Anterior cingulate cortex (tissue), 58 donors: ENCODE measurements at places on chromosomes 4 and X.
A peak's percentile ranks its signal among the peaks of the same experiment; 100 is the strongest.

GRCh38 chrX:48897157-48897624 is 377 bp downstream of the TIMM17B start:
- DNase-seq: peak; percentile 35

DNA sequence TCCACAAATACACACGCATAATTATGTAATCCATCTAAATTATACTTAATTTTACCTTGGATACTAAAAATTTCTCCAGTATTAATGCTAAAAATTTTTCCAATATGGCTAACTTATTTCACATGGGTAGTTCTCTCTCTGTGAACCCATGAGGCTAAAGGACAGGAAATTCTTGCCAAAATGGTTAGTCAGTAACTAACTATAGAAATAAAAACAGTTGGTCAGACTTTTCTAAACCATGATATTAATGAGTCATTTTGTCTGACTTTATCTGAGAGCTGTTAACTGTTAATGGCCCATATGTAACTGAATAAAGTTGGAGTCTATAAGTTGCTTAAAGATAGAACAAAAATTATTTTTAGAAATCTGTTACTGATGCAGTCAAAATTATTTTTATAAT is 549.4 kb downstream of the TLL1 start:
- DNase-seq: no peak

DNA sequence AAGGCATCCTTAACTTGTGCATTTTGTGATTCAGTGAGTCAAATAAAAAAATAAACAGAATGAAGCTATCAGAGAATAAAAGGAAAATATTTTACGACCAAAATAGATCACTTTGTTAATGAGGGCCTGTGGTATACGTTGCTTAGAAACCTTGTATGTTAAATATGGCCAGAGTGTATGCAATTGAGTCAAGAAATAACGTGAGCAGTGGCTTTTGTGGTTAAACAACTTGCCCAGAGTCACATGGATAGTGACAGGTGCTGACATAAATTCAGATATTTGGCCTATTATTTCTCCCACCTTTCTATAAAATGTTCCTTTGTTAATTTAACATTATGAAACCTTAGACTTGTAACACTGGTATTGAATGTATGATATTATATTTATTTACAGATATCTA is 393.4 kb downstream of the PABPC4L start:
- no peak for DNase-seq

DNA sequence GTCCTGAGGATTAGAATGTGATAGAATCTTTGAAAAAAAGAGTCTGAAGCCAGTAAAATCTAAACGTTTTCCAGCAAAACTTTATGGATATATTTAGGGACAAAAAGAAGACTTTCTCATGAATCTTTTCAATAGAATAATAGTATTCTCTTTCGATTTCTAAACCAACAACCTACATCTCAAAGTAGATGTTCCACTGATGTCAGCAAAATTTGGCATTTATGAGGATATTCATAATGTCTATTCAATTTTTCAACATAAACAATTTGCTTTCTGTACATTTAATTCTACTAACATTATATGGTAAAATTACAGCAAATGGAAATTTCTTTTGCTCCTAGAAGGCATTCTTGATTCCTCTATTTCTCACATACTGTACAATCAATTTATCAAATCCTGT is 886.5 kb downstream of the CENPC start:
- no peak for DNase-seq

- no peak for DNase-seq
Measured at GRCh38 chr4:186762865-186763264, 39.2 kb upstream of the FAT1 start.

GRCh38 chr4:67879486-67879885 is 4.3 kb downstream of the TMPRSS11D start:
- no peak for DNase-seq

- no peak for DNase-seq
Measured at GRCh38 chr4:107210450-107211239, 174.5 kb upstream of the DKK2 start.

- no peak for DNase-seq
Measured at GRCh38 chrX:47570794-47571193, 9.8 kb downstream of the ARAF start.

DNA sequence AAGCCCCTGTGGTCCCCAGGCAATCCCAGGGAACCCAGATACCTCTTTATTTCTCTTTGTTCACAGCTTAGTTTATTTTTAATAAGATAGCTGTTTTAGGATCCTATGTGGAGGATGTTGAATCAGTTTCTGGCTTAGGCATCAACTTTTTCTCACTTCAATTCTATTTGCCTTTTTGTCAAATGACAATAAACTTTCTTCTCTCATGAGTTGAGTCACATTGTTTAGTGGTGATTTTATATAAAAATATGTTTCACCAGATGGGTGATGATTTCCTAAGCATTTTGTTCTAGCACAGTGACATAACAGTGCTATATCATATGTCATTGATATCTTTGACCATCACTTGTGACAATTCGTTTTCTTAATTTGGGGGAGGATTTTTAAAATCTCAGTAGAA is 198.1 kb upstream of the PUDP start:
- no peak for DNase-seq

DNA sequence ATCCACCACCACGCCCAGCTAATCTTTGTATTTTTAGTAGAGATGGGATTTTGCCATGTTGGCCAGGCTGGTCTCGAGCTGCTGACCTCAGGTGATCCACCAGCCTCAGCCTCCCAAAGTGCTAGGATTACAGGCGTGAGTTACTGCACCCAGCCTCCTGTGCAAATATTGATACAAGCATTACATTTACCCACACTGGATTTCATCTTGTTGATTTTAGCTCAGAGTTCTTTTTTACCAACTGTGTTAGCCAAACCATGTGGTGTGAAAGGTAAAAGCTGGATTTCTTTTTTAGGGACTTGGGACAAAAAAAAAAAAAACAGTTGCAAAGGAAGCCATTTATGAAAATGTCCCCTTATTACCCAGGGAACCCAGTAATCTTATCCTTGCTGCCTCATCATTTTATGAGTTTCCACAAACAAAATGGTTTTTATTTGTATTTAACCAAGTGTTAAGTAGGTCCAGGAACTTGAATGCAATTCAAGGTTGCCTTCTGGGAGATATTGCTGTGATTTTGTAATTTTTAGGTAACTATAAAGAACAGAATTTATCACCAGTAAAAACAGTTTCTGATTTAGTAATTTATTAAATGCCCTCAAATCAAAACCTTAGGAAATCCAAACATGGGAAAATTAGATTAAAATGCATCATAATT is 202.5 kb downstream of the PALLD start:
- no peak for DNase-seq

GRCh38 chr4:122045533-122045932 is 93.7 kb upstream of the TRPC3 start:
- DNase-seq: no peak

- DNase-seq: no peak
Measured at GRCh38 chr4:106986486-106986885, 49.6 kb downstream of the DKK2 start.

DNA sequence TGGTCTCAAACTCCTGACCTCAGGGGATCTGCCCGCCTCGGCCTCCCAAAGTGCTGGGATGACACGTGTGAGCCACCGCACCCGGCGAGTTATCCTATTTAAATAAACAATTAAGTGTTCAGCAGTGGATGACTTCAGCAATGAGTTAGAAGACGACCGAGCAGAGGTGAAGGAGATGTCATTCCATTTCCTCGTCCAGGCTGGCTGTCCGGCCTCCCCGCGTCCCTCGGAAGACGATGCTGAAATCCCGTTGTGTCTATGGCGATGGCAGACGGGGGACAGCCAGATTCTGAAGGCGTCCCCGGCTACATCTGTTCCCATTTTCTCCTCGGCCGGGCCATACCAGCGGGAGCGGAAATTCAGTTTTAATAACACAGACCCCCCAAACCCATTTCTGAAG is 209.8 kb downstream of the CRLF2 start:
- no peak for DNase-seq

DNA sequence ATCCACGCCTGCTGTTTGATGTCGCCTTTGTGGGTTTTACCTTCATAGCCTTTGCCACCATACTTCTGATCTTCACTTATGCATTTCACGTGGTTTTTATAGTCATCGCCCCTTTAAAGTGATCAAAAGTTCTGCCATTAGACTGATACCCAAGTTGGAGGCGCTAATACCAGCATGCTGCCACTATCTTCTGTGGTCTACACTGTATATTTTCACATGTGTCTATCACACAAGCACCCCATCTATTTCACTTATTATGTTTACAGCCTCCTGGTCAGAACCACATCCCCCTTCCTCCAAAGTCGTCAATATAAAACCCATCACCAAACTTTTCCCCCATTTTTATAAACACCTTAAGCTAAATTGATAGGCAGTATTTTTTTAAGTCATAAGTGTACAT is 8.2 kb downstream of the LYAR start:
- DNase-seq: no peak

DNA sequence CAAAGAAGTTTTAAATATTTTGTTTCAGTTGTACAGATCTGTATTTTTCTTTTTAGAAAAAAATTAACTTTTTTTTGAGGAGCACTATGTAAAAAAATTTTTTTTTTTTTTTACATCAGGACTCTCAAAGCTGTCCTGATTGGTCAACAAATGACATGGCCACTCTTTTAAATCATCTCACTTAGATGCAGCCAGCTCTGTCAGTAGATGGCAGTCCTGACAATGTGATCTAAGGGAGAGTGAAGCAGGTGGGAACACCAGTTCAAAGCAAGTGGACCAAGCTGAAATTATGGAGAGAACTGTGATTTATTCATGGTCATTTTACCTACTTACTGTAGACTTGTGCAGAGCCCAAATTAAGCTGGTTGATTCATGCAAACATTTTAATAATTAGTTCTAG is 174.7 kb upstream of the GPRIN3 start:
- no peak for DNase-seq

DNA sequence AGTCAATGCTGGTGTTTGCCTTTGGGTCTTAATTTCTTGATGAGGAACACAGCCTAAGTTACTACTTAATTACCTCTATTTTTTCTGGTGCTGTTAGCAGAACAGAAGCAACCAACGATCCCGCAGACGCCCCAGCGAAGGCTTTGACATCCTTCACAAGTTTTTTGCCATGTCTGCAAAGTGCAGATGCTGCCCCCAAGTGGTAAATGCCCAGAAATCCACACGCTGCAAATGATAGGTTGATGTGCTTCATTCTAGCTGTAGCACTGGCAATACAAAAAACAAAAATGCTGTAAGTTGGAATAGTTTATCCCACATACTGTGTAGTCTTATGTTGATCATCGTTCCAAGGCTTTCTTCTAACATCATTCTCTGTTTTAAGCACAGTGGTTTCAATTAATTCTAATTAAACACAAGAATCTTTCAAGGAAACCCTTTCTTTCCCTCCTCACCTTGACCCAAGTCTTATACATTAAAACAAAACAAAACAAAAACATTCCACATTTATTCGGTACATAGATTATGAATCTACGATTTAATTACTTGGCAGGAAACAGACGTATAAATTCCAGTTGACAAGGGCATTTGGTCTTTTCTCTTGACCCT is 1.2 kb downstream of the PNPLA4 start:
- DNase-seq: peak; percentile 4

GRCh38 chr4:2732526-2732925 is 23.6 kb downstream of the TNIP2 start:
- DNase-seq: no peak

DNA sequence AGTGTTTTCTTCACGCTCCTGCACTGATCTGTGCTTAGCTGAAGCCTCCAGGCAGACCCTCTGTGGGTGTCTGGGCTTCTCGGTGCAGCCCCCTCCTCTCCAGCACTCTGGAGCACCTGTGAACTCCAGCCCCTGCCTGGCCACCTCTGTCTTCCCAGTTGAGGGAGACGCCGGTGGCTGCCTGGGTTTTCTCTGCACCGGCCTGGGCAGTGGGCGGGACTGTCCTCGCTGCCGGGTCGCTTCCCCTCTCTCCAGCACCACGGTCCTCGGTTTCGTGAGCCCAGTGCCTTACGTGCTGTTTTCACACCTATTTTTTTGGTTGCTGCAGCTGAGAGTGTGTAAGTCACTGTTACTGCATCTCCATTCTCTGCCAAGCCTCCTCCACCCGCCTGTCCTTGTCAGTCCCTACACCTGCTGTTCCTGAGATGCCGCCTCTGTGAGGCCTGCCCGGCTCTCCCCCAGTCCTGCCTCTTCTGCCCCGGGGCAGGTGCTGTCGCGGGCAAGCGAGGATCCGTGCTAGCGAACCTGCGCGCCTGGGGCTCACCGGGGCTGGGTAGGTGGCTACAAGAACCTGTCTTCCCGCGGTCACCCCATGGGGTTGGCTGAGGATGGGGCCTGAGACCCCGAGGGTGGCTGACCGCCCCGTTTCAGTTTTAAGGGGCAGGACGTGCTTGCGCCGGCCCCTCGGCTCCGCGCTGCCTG is 2.4 kb upstream of the FGFRL1 start:
- DNase-seq: no peak

DNA sequence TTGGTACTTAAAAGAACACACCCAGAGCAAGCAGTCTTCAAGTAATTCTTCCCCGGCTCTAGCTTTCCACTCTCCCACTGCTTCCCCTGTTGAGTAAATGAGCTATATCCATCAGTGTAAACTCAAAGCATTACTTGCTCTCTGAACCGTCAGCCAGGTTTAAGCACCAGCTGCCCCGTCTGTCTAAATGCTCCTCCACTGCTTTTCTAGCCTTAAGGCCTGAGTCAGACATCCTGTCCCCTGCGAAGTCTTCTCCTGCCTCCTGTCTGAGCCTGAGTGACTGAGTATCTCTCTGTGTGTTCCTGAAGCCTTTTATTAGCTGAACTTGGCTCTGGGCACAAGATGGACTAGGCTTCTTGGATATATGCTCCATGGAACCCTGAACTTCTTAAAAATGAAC is 205.1 kb downstream of the STK32B start:
- DNase-seq: no peak

- DNase-seq: no peak
Measured at GRCh38 chr4:26731351-26732035, 129.1 kb upstream of the STIM2 start.

GRCh38 chr4:161564230-161564834 is 599.5 kb downstream of the FSTL5 start:
- no peak for DNase-seq

DNA sequence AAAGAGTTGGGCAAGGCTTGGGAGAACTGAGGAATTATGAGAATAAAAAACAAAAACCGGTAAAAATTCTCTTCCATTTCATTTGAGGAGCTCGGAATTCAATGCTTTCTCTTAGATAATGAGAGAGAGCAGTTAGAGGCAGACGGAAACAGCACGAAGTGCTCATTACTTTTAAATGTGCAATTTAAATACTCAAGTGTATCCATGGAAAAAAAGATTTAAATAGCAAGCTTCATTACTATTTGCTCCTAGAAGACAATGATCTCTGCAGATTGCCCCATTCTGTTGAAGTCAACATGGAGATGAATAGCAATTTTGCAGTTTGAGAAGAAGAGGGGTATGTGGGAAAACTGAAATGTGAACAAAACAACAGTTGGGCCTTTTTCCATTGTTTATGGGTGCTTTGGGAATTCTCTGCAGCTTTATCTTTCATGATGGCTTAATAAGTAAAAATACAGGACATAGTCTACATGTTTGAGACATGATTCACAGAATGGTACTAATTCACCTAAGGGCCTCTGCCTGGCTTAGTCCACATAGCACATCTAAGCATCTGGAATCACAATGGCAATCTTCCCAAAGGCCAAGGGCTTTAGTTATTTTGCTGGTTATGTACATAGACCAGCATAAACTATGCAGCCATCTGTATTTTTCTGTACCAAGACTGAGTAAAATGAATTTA is 512.7 kb upstream of the FAT1 start:
- DNase-seq: no peak

- no peak for DNase-seq
Measured at GRCh38 chr4:141686879-141687278, 50.5 kb downstream of the IL15 start.
